ENCODE measurements at places on chromosomes 12 and 14.

DNA sequence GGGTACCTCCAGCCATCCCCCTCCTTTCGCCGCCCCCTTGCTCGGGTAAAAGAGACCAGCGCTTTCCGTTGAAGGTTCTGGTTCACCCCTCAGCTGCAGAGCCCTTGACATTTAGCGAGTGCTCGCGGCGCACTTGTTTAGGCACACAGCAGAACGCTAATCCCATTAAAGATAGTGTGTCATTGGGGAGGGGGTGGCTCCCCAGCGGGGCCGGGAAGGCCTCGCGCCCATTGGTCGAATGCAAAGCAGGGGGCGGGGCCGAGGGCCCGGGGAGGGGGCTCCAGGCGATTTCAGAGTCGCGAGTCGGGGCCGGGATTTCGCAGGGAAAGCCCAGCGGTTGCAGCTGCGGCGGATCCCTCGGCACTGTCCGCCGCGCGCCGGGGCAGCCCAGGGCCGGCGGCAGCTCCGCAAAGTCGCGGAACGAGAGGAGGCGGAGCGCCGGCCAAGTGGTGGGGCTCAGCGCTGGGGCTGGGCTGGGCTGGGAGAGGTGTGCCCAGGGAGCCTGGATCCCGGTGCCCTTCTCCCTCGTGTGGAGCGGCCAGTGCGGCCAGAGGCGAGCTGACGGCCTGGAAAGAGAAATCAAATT is 122.9 kb downstream of the TSPAN9 start:
- DNase-seq: peak; percentile 51

GRCh38 chr14:39812532-39813320 is 380.5 kb upstream of the FBXO33 start:
- DNase-seq: no peak

- no peak for DNase-seq
These were observed at the start of gene PIK3C2G for GRCh38 chr12:18261273-18261672. PIK3C2G (plus strand) TSS chr12:18261518; CDS start chr12:18282082, 20,564 bp downstream.

- no peak for DNase-seq
These were observed 72.3 kb downstream of the PTPN21 start for GRCh38 chr14:88482524-88482923.

DNA sequence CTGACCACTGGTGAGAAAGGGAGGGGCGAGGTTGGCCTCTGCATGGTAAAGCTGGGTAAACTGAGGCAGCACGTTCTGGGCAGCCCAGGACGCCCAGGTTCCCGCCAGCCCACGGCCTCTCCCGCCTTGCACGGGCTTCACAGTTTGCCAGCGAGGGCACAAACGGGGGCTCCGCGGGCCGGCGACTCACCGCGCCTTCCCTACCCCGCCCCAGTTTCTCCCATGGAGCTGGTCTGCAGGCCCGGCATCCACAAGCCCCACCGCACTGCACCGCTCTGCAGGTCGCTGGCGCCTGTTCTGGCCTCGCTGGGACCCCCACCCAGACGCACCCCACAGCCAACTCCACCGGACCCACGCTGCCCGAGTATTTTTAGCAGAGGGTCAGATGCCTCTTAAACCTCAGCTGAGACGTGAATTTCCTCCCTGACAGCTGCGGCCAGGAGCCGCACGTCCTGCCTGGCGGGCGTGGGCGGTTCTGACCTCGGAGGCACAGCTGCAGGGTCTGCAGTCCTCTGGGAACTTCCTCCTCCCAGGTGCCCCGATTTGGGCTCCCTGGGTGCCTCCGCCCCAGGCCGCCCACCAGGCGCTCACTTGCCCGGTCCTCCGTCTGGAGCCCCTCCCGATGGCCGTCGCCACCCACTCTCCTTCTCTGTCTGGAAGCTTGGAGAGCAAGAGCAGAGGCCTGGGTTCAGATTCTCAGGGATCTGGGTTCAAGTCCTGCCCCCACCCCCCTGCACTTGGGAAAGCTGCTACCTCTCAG is 29.5 kb upstream of the INF2 start:
- DNase-seq: no peak

- DNase-seq: peak; percentile 55
These were observed at the start of gene ARHGEF40 for GRCh38 chr14:21070083-21070609. ARHGEF40 (plus strand) TSS chr14:21070304; CDS start chr14:21070397, 93 bp downstream.

DNA sequence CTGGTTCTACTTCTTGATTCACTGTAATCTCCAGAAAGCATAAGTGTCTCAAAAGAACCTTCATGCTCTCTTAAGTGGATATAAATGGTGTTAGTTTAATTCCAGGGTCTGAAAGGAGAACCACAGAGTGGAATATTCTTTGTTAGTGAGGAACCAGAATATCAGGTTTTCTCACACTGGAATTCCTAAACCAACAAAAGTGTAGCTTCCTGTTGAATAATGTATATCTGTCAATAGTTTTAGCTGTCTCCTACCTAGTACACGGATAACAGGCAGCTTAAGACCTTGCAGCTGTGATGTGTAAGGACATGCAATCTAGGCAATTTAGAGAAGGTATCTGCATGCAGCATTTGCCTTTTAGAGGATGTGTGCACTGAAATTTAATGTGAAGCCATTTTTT is 24.0 kb downstream of the LRIG3 start:
- DNase-seq: no peak

DNA sequence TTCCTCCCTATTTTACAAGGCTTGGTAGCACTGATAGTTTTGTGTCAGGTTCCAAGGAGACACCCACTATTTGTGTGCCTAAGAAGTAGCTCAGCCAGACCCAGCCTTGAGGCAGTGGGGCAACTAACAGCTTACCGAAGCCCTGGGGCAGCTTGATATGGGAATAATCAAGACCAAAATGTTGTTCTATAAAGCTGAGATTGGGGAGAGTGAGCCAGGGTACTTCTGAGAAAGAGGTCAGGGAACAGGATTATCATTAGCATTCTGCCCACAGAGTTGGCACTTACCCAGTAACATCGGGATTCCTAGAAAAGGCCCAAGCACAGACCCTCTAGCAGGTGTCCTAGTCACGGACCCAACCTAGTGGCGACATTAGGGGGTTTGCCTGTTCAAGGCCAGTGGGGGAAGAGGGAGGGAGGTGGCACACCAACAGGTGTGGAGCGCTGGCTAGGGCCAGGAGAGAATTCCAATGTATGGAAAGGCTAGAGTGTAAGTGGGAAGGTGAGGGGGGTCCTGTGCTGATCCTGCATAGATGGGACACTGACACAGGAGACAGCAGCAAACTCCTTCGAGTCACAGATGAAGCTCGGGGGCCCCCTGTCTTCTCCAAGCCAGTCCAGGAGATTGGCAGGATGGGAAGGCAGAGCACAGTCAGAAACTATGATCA is 4.9 kb downstream of the PPP1R3E start:
- no peak for DNase-seq

DNA sequence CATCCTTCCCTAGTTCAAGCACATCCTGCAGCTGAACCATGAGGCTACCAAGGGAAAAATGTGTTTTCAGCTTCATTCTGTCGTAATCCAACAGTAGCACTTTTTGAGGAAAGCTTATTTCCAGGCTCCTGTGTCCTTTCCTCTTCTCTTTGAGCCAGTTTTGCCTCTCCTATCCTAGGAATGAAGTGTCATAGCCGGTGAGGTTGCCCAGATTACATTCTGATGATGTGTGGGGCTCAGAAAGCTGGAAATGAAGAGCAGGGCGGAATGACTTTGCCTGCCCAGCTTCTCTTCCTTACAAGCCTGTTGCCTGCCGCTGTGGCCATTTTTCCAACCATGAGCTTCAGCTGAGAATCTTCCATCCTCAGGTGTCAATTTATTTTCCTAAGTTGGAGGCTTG is 381.8 kb downstream of the NUAK1 start:
- no peak for DNase-seq

DNA sequence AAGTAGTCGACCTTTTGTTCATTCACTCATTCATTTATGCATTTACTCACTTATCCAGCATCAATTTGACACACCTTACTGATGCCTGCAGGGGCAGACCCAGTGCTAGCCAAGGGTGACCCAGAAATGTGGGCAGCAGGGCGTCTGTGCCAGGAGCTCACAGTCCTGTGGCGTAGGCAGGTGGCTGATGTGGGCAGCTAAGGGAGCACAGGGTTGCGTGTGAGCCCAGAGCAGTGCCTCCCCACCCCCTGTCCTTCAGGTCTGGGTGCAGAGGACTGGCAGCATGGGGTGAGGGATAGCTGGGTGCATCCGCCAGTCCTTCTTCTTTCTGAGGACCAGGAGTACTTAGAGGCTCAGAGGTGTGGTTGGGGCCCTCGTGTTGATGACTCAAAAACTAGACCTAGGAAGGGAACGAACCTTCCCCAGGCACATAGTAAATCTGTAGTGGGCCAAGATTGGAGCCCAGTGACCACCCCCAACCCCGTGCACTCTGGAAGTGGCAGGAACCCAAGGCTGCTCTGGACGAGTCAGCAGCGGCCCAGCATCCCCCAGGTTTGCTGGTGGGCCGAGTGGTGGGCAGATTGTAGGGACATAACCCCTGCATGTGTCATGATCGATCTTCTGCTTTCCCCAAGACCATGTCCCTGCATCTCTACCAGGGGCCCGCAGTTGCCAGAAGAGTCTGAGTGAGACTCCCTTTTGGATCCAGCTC is 63.9 kb downstream of the BEGAIN start:
- no peak for DNase-seq

DNA sequence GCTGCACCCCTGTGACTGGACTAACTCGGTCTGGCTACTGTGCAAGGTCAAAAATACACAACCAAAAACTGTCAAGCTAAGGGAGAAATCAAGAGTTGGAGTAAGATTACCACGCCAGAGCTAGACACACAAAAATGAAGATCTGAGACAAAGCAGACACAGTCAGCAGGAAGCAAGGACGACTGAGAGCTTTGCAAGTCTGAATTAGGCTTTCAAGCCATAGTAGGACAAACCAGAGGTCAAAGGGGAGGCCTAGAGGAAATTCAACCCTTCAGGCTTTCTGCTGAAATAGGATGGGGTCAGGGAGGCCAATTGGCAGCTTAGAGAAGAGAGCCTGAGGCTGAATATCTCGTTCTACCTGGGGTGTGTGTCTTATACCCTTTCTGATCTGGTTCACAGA is 117.3 kb downstream of the LLPH start:
- no peak for DNase-seq

GRCh38 chr14:27916326-27916725 is 850.3 kb upstream of the FOXG1 start:
- no peak for DNase-seq

- no peak for DNase-seq
These were observed 2.6 kb downstream of the SMIM41 start for GRCh38 chr12:52082026-52082668.

DNA sequence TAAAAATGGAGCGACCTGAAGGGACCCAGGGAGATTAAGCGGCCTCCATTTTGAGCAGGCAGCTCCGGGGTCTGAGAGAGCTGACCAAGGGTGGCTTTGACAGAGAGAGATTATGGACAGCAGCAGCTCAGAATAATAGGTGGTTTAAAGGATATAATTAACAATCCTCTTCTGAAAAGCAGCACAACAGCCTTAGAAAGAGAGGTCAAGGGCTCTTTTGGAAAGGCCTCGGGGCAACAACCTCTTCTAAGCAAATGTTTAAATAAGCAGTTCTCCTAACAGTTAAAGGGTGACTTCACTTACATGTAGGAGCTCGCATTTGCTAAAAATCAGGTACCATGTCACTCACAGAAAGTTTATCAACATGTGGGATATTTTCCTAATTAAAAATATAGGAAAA is 87.2 kb upstream of the FRMD6 start:
- peak; percentile 17 for DNase-seq

DNA sequence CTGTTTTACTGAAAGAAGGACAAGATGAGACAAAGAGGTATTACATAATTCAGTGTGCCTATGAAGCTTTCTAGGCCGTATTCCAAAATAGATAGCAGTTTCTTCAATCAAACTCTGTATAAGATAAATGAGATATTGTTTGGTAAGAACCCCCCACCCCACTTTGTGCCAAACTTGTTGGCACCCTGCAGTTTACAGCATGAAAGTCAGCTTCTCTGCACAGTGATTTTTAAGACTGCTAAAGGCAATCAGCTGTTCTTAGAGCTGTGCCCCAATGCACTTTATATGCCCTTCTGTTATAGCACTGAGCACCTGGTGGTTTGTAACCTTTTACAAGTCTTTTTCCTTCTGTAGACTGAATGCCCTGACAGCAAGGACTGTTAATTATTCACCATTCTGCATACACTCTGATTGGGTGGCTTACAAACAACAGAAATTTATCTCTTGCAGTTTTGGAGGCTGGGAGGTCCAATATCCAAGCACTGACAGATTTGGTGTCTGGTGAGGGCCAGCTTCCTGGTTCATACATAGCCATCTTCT is 76.7 kb downstream of the ANO4 start:
- DNase-seq: no peak

DNA sequence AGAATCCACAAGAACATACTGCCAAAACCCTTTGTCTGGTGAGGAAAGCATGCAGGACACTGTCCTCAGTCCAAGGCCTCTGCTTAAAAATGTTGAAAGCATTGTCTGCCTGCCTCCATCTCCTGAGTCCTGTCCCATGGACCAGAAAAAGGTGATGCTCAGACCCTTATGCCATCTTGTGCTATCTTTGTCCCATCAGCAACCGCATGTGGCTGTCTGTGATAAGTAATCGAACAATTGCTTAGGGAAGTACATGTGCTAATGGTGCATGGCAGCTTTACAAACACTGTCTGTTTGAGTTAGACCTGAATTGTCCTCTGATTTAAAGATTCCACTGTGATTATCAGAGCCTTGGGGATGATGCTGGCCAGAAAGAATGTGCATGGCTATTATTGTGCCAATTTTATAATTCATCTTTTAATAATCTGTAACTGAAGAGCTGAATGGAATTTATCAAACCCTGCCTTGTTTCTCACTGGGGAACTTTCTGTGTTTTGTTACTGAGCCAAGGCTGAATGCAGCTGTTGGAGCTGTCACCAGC is 177.5 kb downstream of the DACT1 start:
- no peak for DNase-seq

DNA sequence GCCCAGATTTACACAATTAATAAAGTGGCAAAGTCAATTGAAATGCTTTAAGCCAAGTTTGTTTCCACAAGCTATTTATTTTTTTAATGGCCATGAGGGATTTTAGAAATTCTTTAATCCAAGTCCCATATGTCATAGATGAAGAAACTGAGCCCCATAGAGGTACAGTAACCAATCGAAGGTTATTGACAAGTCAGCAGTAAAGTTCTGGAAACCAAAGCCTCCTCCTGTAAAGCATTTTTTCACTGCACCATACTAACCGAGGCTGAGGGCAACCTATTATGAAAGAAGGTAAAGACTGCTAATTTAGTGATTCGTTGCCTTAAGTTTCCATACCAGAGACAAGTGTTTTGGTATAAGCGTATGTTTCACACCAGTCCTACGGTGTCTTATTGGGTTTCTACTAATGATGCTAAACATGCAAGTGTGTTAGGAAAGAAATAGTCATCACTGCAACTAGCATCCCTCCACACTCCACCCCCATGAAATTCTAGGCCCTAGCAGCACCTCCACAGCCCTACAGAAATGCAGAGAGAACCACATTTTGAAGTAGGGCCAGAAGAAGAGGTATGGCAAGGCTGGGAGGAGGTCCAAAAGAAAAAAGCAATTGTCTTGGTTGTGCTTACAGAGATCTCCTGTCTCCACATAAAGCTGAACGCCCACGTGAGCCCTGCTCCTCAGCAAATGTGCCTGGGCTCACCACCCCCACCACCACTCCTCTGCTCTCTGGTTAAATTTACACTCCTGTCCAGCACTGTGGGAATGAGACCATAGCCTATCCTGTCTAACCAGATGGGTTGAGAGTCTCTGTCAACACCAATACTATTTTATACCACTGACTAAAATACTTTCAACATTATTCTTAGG is 271.1 kb upstream of the G2E3 start:
- DNase-seq: no peak

All from NCI-H1092 treated with DMSO at 0.1 percent for 48 hours (cell line).